ENCODE measurements at places on chromosomes 16 and 17.

GRCh38 chr16:79452671-79453070 is 147.9 kb downstream of the MAF start:
- DNase-seq: no peak

DNA sequence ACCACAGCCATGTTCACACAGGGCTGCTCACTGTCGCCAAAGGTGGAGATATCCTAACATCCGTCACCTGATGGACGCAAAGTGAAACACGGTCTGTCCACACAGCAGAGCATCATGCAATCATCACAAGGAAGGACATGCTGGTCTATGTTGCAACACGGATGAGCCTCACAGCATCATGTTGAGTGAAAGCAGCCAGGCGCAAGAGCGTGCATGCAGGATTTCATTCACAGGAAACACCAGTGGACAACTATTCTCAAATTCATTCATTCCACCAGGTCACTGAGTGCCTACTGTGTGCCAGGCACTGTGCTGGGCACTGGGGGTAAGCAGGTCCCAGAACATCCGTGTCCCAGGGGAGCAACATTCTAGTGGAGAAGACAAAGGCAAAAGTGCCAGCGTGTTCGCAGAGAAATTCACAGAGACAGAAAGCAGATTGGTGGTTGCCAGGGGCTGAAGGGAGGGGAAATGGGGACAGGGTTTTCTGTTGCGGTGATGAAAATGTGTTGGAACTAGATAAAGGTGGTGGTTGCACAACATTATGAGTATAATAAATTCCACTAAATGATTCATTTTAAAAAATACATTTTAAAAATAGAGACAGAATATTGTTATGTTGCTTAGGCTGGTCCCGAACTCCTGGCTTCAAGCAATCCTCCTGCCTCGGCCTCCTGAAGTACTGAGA is 22.7 kb upstream of the KCNJ12 start:
- peak; percentile 32 for DNase-seq

GRCh38 chr16:70331588-70332358 is 14.9 kb upstream of the DDX19A start:
- peak; percentile 55 for DNase-seq

GRCh38 chr16:82072313-82072712 is 37.3 kb downstream of the HSD17B2 start:
- DNase-seq: no peak

GRCh38 chr16:15949210-15950160 is at the start of gene ABCC1:
Gene ABCC1, plus strand, starts transcription at chr16:15949616. Its CDS starts 136 bp downstream, at chr16:15949752.
- peak; percentile 78 for DNase-seq

DNA sequence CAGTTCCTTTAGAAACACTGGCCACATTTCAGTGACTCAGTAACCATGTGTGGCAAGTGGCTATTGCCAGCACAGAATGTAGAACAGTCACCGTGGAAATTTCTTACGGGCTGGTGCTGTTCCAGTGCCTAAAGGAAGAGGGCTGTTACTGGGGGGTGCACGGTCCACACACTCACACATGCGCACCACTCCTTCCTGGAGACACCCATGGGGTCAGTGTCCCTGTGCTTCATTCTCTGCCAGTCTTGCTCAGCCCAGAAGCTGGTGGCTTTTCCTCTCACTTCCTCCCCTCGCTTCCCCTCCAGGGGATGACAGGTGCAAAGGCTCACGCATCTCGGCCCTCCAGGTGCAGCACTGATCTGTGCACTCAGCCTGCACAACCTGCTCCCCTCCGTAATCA is 115.6 kb downstream of the CCDC182 start:
- DNase-seq: peak; percentile 81

DNA sequence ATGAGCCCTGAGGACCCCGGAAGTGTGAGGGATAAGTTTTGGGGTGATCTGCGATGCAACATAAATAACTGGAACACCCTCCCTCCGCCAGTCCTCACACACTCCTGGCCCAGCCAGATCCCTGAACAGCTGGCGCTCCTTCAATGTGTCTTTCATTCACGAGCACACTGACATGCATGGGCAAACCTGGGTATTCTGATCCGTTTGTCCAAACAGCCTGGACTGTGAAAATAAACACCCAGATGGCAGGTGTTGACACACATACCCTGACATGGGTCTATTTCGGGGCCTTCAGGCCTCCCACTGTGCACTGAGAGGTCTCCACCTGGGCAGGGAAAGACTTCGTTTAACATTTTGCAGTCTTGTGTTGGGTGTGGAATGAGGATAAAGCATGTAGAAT is 3.0 kb upstream of the CPNE2 start:
- no peak for DNase-seq

DNA sequence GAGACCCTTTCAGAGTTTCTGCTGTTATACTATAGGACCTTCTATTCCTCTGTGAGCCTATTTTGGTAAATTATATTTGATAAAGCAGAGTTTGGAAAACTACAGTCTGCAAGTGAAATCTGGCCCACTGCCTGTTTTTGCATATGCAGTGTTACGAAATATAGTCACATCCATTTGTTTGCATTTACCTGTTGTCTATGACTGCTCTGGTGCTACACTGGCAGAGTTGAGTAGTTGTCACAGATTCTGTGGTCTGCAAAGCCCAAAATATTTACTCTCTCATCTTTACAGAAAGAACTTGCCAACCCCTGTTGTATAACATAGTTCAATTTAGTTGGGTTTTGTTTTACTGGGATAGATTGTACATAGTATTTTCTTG is 42.3 kb downstream of the TNRC6A start:
- DNase-seq: no peak

- DNase-seq: no peak
Observed at GRCh38 chr17:51636291-51636690, 375.9 kb downstream of the UTP18 start.

GRCh38 chr17:65630502-65630901 is 69.1 kb upstream of the AXIN2 start:
- no peak for DNase-seq

GRCh38 chr16:83258366-83258928 is 549.3 kb upstream of the HSBP1 start:
- no peak for DNase-seq

DNA sequence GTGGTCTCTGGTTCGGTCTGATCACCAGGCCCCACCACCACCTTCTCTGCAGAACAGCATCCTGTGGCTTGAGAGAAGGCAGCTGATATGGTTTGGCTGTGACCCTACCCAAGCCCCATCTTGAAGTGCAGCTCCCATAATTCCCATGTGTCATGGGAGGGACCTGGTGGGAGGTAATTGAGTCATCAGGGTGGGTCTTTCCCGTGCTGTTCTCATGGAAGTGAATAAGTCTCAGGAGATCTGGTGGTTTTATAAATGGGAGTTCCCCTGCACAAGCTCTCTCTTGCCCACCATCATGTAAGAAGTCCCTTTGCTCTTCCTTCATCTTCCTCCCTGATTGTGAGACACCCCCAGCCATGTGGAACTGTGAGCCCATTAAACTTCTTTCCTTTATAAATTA is 352.3 kb upstream of the CDH5 start:
- no peak for DNase-seq

DNA sequence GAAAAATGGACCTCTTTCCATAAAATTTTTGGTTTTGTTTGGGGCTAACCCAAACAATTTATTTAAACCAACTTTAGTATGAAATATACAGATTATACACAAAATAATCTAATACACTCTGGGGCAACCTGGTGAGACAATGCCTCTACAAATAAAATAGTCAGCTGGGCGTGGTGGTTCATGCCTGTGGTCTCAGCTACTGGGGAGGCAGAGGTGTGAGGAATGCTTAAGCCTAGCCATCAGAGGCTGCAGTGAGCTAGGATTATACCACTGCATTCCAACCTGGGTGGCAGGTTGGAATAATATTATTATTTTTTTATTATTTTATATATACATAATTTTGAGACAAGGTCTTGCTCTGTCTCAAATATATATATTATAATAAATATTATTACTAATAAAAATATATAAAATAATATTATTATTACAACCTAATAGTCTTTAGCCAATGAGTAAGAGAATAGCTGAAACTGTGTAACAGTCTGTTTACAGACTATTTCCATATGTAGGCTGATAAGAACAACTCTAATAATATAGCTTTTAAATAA is 50.5 kb downstream of the GLG1 start:
- no peak for DNase-seq

- no peak for DNase-seq
Observed at GRCh38 chr17:81804559-81805399, 829 bp downstream of the GCGR start.

- DNase-seq: no peak
Observed at GRCh38 chr17:50589095-50589705, 28.7 kb downstream of the CACNA1G start.

- no peak for DNase-seq
Observed at GRCh38 chr16:68236137-68236825, 354 bp upstream of the ESRP2 start.

DNA sequence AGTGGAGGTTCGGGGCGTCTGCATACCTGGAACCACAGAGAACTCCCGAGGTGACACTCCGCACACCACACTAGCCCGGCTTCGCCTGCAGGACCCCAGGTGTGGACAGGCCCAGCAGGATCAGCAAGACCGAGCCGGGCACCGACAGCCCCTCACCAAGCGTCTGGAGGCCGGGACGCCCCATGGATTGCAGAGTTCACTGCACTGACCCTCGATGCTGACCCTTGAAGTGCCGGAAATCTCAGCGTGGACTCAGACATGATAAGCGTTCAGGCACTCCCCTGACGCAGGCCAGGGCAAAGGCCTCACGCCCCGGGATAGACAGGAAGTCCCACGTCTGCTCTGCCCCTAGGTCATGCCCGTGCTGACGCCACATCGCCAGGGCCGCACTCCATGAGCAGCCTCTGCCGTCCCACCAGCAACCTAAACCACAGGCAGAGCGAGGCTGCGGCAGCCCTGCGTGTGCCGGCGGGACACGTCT is 26.0 kb downstream of the ACSF3 start:
- DNase-seq: no peak

DNA sequence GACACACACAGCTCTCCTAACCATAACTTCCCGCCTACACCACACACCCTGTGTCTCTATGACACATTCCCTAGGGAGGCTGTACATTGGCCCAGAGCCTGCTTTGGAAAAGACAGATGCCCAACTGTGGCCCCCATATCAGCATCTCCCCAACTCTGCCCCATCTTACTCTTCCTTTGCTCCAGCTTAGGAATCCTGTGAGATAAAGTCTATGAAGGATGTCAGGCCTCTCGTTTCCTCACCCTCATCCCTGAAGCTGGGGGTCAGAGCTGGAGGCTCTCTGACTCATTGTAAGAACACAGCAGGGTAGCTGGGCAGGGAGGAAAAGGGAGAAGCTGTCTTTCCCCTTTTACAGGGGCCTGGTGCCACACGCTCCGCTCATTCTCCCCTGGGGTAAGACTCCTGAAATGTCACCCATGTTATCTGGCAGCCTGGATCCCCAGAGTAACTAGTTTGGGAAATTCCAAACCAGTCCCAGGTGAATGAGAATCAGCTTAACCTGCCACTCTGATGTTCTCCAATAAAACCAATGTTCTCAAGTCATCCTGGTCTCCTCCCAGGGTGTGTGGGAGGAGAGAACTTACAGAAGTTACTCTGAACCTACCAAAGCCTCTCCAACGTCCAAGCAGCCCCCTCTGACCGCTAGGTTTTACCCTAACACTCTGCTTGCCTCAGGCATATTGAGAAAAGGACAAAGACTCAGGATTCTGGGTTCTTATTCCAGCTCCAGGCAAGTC is 2.8 kb downstream of the RAPGEFL1 start:
- DNase-seq: no peak

DNA sequence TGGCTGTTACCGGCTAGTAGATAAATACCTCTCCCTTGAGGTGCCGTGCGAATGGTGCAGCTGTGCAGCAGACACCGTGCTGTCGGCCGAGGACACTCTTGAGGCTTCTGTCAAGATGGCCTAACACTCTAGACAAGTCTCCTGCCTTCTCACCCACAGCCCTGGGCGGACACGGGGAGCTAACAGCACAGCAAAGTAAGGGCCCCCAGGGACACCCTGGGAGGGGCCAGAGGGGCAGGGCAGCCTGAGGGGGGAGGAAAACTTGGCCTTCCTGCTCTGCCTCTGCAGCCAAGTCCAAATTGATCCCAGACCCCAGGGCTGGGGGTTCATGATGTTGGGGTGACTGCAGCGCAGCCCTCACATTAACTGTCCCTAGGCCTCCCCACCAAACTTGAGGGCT is 210.2 kb downstream of the RPTOR start:
- DNase-seq: no peak

- no peak for DNase-seq
Observed at GRCh38 chr17:50588391-50589049, 28.0 kb downstream of the CACNA1G start.

GRCh38 chr16:19173649-19174383 is 5.8 kb downstream of the SYT17 start:
- no peak for DNase-seq

- DNase-seq: no peak
Observed at GRCh38 chr16:86089334-86089900, 190.5 kb downstream of the IRF8 start.

DNA sequence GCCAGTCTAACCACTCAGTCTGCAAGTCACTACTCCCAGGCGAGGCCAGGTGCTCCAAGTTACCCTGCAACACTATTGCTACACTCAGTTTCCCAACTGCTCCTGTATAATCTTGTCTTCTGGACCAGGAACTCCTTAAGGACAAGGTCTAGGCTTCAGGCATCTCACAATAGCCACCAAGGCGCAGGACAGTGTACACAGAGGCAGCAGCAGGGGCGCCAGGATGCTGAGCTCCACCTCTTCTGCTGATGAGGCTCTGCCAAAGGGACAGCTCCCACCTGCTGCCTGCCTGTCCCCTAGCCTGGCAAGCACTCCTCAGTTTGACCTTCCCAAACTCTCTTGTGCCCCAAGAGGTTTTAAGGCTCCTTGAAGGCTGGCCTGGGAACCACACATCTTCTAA is 3.4 kb downstream of the SLC25A11 start:
- no peak for DNase-seq

DNA sequence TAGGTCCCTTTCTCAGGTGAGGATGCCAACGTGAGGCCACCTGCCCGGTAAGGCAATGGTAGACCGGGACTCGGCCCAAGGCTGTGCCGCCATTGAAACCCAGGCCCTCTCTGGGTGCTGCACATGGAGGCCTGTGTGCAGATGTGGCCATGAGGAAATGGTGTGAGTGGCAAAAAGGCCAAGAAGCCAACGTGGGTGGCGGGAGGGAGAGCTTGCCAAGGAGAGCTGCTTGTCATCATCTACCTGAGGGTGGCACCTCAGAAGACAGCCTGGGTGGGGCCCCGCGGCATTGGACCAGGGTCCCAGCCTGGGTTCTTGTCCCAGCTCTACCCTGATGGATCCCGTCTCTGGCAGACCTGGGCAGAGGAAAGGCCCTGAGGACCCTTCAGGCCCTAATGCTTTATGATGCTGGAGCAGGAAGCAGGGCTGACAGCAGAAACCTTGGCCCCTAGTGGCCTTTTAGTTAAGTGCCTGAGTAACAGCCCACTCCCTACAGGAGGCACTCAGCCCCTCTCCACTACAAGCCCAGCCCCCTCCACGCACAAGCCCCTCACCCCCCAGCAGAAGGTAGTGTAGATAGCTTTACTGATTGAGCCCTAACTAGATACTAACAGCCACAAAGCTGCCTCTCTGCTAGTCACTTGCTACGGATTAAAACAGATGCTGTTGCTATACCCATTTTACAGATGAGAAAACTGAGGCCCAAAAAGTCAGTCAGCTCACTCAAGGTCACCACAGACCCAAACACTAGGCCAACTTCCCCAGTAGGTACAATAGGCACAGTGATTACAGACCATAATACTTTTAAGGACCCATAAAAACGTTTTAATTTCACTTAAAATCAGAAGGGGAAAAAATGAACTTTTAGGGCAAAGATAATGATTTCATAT is 26.2 kb upstream of the KIFC3 start:
- no peak for DNase-seq

Measured in Karpas-422 (cell line).